Activated T-cell treated with anti-CD3 and anti-CD28 coated beads, Interleukin-2, amount 50 U/mL, for 72 hours (primary cell): ENCODE measurements at places on chromosomes 6 and 20. TPM values are rescaled to one million over a fixed set of nuclear protein-coding genes. Genes with fewer than 3 reads are reported as not detected.

CLPSL1 gene
- total RNA-seq: not detected

TMEM217 gene
- total RNA-seq: 9.3 TPM

IL17A gene
- 0.22 TPM for total RNA-seq

KIAA0408 gene
- 6.6 TPM for total RNA-seq

HNF4A gene
- total RNA-seq: not detected

VTA1 gene
- total RNA-seq: 29.1 TPM

TNXB gene
- 15.0 TPM for total RNA-seq

HLA-DQA1 gene
- 2.2 TPM for total RNA-seq

MACROD2 gene
- not detected for total RNA-seq

TOMM34 gene
- total RNA-seq: 46.8 TPM

RBBP8NL gene
- total RNA-seq: not detected

SLC44A4 gene
- 0.22 TPM for total RNA-seq

SYTL3 gene
- total RNA-seq: 267 TPM

TAF4 gene
- total RNA-seq: 15.7 TPM

MPIG6B gene
- total RNA-seq: not detected

SUMO4 gene
- 7.2 TPM for total RNA-seq

TCF21 gene
- not detected for total RNA-seq

MYB gene
- total RNA-seq: 91.4 TPM

DAAM2 gene
- not detected for total RNA-seq

AIF1 gene
- 98.1 TPM for total RNA-seq

TPBG gene
- 0.07 TPM for total RNA-seq

TTK gene
- total RNA-seq: 37.9 TPM

ADGRF1 gene
- total RNA-seq: not detected

MMP24 gene
- total RNA-seq: not detected

CTAGE9 gene
- not detected for total RNA-seq

MCCD1 gene
- not detected for total RNA-seq

PACSIN1 gene
- total RNA-seq: 0.29 TPM

CHRNA4 gene
- not detected for total RNA-seq

SEMG1 gene
- not detected for total RNA-seq

RSPH4A gene
- total RNA-seq: 0.09 TPM

C6orf141 gene
- total RNA-seq: 0.67 TPM

UBE2J1 gene
- total RNA-seq: 21.4 TPM

PROKR2 gene
- not detected for total RNA-seq
